ENCODE measurements at places on chromosomes 2 and 18. TPM values are rescaled to one million over a fixed set of nuclear protein-coding genes. Genes with fewer than 3 reads are reported as not detected.

Gene DCDC2C
- total RNA-seq = not detected

Gene CDH2
- not detected for total RNA-seq

Gene GLB1L
- total RNA-seq = 3.3 TPM

- DNase-seq = no peak
- H3K27me3 ChIP-seq = peaks cover 1% of the 10 kb centered on the region
- no peak overlapping the region for H3K27ac ChIP-seq
- no peaks in the 10 kb centered on the region for H3K4me1 ChIP-seq
Observed at GRCh38 chr2:237571551-237571950, 5.2 kb downstream of the PRLH start.

- no peak for DNase-seq
- H3K27ac ChIP-seq = no peak overlapping the region
- H3K36me3 ChIP-seq = no peaks in the 10 kb centered on the region
Observed at GRCh38 chr2:6314218-6314960, 551.3 kb downstream of the CMPK2 start.

DNA sequence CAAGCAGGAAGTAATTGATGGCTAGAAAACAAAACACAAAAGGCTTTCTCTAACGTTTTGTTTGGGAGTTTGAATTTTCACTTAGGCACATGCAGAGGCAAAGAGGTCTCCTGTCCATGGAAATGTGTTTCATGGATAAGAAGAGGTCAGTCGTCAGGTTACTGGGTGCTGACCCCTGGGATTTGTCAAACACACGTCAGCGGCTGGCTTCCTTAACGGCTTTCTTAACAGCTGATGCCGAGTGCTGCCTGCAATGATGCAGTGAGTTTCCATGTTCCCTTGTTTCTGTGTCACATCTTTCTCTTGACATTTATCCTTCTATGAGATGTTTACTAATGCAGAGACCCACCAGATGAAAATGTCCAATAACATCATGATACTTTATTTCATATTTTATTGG is 31.7 kb downstream of the GPR39 start:
- H3K4me1 ChIP-seq = no peaks in the 10 kb centered on the region
- H3K36me3 ChIP-seq = no peaks in the 10 kb centered on the region
- DNase-seq = no peak
- no peak overlapping the region for H3K4me3 ChIP-seq
- H3K27ac ChIP-seq = no peak overlapping the region
